Cardiac atrium fibroblast (primary cell): ENCODE measurements at places on chromosomes 3 and 15. TPM values are rescaled to one million over a fixed set of nuclear protein-coding genes. Genes with fewer than 3 reads are reported as not detected.

The ZNF662 gene
- total RNA-seq: 0.32 and 0.36 TPM in 2 replicates

The KNG1 gene
- total RNA-seq: not detected in 2 replicates

The LYZL4 gene
- total RNA-seq: not detected in 2 replicates

The RETNLB gene
- not detected in 2 replicates for total RNA-seq

The SHF gene
- 1.6 and 1.8 TPM in 2 replicates for total RNA-seq

The GCHFR gene
- total RNA-seq: 1.3 and 11.2 TPM in 2 replicates

The CFAP92 gene
- total RNA-seq: not detected in 2 replicates

The TMEM207 gene
- not detected in 2 replicates for total RNA-seq

The LMOD3 gene
- total RNA-seq: not detected in 2 replicates
